Foreskin fibroblast (primary cell): ENCODE measurements at places on chromosomes 3 and 15.
A peak's percentile ranks its signal among the peaks of the same experiment; 100 is the strongest.

DNA sequence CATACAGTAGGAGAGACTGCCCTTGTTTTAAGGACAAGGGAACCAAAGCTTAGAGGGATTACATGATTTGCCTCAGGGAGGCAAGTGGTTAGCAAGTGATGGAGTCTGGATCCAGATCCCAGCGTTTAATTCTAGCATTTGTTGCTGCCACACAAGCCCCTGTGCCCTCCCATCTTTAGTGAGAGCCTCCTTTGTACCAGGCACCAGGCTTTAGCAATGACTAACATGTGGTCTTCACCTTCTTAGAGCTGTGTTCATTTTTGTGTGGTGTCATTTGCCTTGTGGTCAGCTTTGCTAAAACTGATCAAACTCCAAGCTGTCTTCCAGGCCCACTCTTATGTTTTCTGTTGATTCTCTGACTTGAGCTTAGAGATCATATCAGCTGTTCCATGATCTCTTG, 290.5 kb downstream of the RPLP1 start:
- DNase-seq: no peak

DNA sequence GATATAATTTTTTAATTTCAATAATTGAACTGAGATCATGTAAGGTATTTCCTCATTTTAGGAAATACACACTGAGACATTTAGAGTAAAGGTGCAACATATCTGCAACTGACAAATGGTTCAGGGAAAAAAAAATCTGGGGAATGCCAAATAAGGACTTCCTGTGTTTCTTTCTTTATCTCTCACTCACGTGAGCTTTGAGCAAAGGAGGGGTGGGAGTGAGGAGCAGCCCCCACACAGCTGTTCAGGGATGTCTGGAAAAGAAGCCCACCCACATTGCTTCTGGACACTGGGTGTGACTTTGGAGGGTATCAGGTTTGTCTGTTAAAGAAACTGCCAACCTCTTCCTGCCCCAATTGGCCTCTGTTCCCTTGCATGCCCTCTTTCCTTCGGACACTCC, 5.6 kb upstream of the TP63 start:
- DNase-seq: no peak

DNA sequence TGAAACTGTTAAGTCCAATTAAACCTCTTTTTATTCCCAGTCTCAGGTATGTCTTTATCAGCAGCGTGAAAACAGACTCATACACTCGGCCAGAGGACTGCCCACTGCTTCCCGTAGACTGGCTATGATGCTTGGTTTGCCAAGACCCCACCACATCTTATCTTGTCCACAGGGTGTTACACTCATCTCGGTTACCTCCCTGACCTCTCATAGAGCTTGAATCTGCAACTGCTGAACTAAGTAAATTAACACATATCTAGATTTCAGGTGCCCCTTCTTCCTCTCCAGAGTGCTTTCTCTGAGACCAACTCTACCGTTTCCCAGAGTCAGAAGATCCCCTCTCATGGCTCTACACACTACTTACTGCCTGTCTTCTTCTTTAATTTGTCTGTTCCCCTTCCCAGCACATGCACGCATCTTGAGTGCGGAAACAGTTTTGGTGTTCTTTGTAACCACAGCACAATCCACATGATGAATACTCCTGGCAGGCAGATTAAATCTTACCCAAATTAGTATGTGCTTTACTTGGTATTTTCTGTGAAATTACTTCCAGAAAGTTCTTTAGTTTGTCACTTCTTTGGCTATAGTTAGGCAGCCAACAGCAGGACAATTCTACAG, 49.7 kb downstream of the CD200 start:
- no peak for DNase-seq

- no peak for DNase-seq
These were observed 177.7 kb upstream of the NR2E3 start for GRCh38 chr15:71632576-71633195.

DNA sequence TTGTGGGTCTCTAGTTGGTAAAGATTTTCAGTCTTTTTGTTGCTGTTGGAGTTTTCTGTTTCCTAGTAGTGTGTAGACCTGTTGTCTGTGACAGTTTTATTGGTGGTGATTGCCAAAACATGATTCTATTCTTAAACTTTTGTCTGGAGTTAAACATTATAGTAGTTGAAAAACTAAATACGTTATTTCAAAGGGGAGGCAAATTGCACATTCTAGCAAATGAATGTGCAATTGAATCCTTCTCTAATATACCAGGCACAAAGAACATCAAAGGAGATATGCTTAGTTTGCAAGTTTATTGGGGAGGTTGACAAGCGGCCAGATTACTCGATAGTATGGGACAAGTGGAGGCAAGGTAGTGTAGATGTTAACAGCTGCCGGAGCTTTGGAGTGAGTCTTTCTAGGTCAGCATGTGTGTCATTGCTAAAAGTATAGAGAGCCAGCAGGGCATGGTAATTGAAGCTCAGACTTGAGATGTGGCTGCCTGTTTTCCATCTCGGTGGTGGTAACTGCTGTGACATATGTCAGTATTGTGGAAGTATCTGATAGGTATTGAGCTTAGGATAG, 20.6 kb downstream of the CHD2 start:
- no peak for DNase-seq

GRCh38 chr3:36211652-36211999, 168.7 kb upstream of the STAC start:
- no peak for DNase-seq

DNA sequence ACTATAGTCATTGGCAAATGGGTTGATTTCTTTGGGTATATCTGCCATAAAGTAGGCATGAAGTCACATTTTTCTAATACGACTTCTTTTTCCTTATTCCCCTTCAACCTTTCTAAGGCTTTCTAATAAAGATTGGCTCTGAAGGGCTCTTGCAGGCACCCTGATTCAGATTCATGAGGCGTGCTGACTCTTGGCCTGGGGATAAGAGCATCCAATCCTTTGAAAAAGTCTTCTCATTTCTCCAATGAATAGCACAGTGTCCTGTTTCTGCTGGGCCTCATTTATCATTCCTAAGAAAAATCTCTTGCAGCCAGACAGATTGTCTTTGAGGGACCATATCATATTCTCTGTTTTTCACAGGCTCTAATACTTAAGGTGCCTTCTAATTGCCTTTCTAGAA, 32.3 kb upstream of the BNIP2 start:
- DNase-seq: no peak

- DNase-seq: no peak
These were observed 365.0 kb downstream of the LPP start for GRCh38 chr3:188518835-188519452.

- no peak for DNase-seq
These were observed 134.2 kb downstream of the OTOL1 start for GRCh38 chr3:161630794-161631193.

DNA sequence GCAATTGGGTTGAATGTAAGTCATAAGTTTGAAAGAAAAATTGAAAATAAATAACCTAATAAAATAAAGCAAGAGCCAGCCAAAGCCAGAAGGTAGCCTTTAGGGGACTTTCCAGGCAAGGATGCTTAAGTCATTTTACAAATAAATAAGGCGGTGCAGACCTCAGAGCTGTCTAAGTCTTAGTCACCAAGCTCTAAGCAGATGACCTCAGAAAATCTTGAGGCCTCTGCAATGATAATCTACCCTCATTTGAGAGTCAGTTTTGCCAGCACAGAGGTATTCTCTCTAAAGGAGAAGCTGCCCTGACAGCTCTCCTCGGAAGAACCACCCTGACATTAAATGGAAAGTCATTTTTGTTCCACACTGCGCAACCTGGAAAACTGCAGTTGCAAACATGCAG, 113.9 kb downstream of the OXNAD1 start:
- DNase-seq: peak; percentile 62

DNA sequence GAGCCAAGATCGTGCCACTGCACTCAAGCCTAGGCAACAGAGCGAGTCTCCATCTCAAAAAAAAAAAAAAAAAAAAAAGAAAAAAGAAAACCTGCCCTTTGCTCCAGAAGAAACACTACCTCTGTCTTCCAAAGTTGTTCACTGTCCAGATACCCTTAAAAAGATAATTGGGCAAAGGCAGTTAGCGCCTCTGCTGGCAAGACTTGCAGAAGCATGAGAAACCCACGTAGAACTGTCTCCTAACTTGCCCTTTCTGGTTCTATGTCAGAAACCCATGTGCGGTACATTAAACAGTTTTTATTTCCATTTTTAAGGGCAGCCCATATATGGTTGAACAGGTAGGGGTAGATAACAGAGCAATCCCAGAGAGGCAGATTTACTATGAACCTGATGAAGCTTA, 1026.4 kb downstream of the ROBO2 start:
- DNase-seq: no peak

GRCh38 chr3:183307749-183308148, 54.7 kb downstream of the B3GNT5 start:
- no peak for DNase-seq

- no peak for DNase-seq
These were observed 65.2 kb downstream of the TPRA1 start for GRCh38 chr3:127525373-127525772.

- no peak for DNase-seq
These were observed 29.0 kb upstream of the OSBPL11 start for GRCh38 chr3:125624341-125624740.

DNA sequence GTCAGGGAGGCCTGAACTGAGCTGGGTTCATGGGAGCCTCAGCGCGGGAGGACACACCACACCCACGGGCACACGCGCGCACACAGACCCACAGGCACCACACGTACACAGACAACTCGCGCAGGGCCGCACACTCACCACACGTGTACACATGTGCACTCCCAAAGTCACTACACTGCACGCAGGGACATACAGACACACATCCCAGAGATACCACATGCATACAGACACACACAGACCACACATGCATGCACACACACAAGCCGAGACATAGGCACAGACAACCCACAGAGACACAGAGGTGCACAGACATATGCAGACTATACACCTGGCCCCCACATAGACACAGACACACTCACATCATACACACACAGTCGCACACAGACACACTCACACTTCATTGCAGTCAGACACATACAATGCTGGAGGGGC, 1.1 kb upstream of the MGLL start:
- DNase-seq: no peak

GRCh38 chr3:52769786-52770455, 819 bp downstream of the NEK4 start:
- peak; percentile 17 for DNase-seq

DNA sequence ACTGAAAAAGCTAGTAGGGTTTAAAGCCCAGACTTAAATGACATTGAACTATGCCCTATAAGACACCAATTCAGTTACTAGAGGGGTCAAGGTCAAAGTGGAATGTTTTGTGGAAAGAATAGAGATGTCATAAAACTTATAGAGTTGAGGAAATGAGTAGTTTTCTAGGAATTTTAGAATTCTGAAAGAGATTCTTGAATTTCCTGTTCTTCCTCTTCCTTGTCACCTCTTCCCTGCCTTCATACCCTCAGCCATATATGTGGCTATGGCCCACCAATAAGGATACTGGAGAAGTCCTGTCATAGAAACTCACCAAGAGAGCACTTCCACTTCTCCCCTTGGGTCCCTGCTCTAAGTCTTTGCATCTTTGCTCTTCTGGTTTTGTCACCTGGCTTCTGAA, 104.9 kb upstream of the TGFBR2 start:
- no peak for DNase-seq

DNA sequence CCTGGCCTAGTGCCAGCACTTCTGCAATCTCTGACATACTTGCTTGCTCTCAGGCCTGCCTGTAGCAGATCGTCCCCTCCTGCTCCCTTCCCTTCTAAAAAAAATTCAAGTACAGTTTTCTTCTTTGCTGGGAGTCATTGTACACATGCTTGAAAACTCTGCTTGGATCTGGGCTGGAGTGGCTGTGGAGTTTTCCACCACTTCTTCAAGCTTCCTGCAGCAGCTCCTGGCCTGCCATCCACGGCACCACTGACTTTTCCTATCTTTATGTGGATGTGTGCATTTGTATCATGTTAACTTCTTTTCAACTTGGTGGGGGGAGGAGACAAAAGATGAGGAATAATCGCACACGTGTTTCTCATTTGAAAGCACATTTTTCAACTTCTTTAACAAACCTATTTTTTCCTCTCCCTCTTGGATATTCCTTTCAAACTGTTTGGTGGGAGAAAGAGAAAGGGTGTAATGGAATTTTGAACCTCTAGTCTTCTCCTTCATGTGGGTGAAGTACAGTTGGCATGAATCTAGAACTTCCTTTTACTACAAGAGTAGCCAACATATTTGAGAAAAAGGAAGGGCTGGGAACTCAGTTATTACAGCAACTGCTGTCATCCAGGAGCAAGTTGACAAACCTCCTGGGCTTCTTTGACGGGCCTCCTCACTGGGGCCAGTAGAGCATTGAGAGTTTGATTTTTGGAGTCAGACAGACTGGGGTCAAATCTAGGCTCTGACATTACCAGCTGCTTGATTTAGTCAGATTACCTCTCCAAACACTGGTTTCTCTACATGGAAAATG, 61.2 kb upstream of the LRTM1 start:
- peak; percentile 81 for DNase-seq

GRCh38 chr3:136023264-136023978, 57.9 kb downstream of the PPP2R3A start:
- DNase-seq: no peak

DNA sequence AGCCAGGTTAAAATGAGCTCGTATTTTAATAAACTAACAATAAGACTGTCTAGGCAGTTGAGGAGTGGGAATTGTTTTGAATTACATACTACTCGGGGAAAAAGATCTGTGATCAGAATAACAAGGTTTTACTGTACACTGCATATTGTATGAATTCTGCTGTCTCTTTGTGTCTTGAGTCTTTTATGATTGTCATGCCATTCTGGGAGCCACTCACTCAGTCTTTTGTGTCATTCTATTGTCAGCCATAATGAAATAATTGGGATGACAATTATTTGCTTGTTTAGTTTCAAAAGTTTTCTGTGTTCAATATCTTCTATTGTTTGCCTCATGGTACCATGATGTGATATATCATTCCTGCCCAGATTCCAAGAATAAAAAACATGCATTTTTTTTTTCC, 339.6 kb upstream of the TBL1XR1 start:
- DNase-seq: no peak

GRCh38 chr3:112119962-112120836, 12.8 kb downstream of the GCSAM start:
- DNase-seq: no peak

DNA sequence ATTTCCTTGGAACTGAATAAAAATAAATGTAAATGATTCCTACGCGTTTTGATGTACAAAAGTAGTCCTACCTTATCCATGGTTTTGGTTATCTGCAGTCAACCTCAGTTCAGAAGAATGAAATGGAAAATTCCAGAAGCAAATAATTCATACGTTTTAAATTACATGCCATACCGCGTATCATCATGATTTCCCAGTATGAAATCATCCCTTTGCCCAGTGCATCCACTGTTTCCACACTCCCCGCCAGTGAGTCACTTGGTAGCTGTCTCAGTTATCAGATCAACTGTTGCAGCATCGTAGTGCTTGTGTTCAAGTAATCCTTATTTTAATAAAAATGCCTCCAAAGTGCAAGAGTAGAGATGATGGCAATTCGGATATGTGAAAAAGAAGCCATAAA, 9.1 kb upstream of the MFSD1 start:
- peak; percentile 93 for DNase-seq

DNA sequence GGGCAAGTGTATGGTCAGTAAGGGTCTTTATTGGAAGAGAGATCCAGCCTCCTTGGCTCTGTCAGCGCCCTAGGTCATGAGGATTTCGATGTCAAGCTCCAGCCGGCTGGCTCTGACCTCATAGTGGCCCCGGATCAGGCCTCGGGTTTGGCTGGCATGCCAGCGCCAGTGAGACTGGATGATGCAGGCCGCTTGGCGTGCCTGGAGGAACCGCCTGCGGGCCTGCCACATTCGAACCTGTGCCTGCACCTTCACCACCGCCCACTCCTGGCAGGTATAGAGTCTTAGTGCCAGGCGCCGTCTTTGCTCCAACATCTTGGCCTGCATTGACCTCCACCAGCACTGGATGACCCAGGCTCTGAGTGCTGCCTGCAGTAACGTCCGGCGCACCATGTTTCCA, 483 bp downstream of the IQCF6 start:
- no peak for DNase-seq
